ENCODE measurements at places on chromosomes 1 and 21.

DNA sequence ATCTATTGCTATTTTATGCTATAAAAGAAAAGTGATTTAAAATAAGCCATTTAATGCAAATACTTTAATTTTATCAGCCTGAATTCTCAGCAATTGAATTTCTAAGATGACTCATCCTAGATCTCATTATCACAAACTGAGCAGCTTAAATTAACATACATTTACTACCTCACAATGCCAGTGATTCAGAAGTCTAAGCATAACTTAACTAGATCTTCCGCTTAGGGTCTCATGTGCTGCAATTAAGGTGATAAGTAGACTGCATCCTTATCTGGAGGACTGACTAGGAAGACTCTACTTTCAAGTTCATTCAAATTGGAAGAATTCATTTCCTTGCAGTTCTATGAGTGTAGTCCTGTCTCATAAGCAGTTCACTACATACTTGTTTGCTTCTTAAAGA, 286.6 kb downstream of the COL11A1 start:
- no peak for DNase-seq

DNA sequence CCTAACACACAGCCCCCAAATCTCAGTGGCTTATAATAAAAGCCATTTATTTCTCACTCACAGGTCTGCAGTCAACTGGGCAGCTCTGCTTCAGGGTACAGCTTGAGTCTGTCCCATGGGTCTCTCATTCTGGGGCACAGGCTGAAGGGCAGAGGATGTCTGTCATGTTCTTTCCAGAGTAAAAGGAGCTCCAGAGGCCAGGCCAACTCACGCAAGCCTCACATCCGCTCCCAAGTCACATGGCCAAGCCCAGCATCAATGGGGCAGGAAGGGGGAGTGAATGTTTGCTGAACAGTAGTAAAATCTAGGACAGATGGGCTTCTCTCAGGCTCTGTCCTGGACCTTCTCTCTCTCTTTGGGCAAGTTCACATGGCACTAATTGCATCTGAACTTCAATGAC, 7.1 kb upstream of the SSBP3 start:
- peak; percentile 36 for DNase-seq

DNA sequence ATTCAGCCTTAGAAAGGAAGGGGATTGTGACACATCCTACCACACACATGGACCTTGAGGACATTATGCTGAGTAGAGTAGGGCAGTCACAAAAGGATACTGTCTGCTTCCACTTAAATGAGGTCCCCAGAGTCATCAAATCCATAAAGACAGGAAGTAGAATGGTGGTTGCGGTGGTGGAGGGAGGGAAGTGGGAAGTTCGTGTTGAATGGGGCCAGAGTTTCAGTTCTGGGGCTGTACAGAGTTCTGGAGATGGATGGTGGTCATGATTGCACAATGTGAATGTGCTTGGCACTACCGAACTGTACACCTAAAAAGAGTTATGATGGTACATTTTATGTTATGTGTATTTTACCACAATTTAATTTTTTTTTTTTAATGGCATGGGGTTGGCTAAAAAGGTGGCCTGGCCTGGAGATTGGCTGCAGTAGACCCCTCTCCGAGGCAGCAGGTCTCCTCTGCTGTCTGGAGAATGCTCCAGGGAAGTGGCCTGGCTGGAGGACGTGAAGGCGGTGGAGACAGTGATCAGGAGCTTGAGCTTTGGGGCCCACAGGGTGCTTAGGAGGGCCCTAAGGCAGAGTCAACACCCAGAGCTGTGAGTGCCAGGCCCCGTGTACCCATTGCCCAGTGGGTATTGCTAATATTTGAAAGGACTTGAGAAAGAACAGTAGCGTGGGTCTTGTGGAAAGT, 30.4 kb downstream of the IFNGR2 start:
- DNase-seq, result no peak

DNA sequence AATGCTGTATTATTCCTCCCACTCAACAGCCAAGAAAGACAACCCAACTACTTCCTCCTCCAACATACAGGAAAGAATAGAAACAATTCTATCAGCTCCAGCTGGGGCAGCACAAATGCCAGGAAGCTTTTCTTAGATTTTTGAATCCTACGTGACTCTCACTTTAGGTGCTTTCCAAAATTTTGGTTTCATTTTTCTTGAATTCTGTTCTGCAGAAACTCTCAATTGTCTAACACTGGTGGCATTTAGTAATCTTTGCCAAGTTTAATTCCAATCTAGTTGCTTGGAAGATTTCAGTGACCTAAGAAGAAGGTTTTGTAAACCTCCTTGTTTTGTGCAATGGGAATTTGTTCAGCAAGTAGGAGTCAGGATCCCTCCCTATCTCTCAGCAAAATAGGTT, 37.1 kb upstream of the DOCK7 start:
- DNase-seq, result no peak

DNA sequence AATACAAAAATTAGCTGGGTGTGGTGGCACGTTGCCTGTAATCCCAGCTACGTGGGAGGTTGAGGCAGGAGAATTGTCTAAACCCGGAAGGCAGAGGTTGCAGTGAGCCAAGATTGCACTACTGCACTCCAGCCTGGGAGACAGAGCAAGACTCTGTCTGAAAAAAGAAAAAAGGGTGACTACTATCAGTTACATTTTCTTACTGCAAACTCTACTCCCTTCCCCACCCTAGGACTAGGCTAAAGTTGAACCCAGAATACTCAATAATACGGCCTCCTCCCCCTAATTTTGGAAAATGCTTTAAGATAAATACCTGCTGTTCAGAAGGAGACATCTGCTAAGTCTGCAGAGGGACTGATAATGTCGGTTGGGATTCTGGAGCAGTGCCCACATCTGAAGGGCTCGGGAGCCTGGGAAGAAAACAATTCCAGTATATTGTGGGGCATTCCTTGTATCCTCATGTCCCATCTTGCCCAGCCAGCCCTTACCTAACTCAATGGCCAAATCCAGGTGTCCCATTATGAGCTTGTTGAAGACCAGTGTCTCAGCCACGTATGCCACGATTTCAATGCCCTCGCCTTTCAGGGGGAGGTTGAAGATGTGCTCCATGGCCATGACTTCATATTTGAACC, 89.7 kb downstream of the ADCY10 start:
- DNase-seq, result no peak

- DNase-seq, result no peak
These were observed 647 bp downstream of the TSEN15 start for GRCh38 chr1:184052194-184052559.

DNA sequence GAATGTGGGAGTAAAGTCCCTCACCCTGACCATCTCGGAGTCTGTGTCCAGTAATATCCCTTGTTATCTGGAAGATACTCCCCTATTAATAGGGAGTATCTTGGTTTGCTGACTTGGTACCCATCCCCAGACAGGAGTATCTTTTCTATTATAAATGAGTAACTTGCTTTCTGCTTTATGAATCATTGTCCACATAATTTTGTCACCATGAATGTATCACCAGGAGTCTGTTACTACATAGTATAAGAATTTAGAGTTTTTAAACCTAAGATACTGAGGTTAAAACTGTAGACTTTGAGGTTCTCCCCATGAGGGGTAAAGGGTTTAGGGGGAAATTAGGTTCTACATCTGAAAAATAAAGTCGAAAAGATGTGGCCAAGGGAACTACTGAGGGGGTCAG, 175.6 kb downstream of the FCRL5 start:
- no peak for DNase-seq

DNA sequence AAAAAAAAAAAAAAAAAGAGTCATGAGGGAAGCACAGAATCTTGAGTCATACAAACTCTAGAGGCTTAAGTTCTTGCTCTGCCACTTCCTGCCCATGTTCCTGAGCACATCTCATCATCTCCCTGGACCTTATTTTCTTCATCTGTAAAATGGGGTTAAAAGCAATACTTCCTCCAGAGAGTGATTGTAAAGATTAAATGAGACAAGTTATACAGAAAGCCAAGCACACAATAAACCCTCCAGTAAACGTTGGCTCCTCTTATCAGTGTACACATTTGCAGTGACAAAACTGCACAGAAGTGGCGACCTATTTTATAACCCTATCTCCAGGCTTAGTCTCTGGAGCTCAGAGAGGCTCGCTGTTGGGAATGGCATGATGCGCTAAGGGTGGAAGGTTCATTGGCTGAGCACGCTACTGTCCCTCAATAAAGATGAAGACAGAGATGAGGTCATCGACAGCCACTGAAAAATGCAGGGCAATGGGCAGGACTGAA, 82.1 kb downstream of the RRAGC start:
- DNase-seq, result no peak

DNA sequence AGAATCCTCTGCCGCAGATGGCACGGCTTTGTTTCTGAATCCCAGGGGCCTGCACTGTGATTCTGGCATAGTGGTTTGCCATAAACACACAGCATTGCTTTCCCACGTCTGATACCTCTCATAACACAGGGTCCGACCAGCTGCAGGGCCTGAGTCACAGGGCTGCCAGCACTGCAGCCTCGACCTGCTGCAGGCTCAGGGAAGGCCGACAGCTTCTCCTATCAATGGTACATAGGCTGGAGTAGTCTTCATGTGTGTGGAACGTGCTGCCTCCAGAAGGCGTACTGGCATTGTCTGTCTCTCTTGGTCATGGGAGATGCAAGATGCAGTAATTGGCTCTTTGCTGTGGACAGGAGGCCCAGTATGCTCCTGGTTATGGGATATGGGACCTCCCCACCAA, 53.5 kb upstream of the PDE9A start:
- DNase-seq, result no peak

DNA sequence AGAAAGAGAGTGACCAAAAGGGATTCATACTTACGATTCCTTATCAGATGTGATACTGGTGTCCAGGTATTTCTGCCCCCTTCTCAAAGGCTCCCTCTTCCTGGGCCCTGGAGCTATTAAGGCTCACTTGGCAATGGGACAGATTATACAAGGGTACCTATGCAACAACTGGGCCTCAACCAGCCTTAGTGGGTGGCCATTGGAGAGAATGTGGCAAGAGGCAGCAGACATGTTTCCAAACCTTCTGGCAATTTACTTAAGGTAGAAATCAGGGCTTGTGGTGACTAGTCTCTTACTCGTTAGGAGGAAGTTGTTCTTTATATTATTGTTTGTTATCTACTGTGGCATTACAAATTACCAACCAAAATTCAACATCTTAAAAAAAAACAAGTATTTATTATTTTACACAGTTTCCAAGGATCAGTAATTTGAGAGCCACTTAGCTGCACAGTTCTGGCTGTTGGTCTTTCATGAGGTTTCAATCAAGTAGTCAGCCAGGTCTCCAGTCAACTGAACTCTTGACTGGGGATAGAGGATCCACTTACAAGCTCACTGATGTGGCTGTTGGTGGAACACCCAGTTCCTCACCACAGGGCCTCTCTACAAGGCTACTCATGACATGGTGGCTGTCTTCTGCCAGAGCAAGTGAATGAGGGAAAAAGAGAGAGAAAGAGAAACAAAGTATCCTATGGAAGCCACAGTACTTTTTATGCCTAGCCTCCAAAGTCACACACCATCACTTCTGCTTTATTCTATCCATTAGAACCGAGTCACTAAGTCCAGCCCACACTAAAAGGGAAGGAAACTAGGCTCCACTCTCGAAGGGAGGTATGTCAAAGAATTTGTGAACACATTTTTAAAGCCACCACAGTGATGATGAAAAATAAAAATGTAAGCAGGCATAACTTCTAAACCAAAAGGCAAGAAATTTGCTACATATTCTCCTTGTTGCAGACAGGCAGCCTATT, 10.7 kb downstream of the ZNF648 start:
- DNase-seq, result no peak

GRCh38 chr1:7519181-7519860, 251.8 kb upstream of the VAMP3 start:
- no peak for DNase-seq

GRCh38 chr1:206969090-206969489, 1.2 kb downstream of the FCAMR start:
- DNase-seq, result no peak

GRCh38 chr21:25179116-25179515, 428.2 kb downstream of the MRPL39 start:
- no peak for DNase-seq

DNA sequence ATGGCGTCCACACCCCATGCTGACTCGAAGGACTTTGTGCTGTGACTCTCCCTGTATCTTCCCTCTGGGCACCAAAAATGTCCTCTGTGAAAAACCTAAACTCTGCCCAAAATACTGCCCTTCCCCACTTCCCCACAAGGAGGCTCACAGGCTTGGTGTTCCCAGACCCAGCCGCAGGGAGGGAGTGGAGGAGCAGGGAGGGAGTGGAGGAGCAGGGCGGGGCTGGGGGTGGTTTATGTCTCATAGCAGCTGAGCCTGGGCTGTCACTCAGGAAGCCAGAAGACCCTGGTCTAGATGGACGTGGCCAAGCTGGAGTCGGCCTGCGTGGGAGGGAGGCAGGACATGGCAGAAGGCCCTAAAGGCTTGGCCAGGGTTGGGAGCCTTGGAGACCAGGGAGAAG, 461.7 kb downstream of the PTPRU start:
- no peak for DNase-seq

- no peak for DNase-seq
These were observed at the start of gene FCRL5 for GRCh38 chr1:157551694-157552693. Gene FCRL5, minus strand, starts transcription at chr1:157552515. Its CDS starts 153 bp downstream, at chr1:157552362.

DNA sequence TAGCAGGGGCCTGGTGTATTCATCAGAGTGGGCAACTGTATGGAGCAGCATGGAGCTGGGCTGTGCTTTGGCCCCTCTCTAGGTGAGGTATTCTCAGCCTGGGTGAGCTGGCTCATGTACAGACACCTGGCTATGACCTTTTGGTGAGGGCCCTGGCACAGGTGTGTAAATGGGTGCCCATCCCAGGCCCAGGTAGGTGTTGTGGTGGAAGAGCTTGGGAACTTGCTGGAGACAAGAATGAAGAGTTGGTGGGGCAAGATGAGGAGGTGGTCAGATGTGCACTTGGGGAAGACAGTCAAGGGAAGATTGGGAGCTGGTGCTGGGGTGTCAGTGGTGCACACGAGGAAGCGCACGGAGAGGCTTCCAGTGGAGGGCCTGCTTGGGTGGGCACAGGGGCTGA, 95.5 kb downstream of the TRIM11 start:
- no peak for DNase-seq

DNA sequence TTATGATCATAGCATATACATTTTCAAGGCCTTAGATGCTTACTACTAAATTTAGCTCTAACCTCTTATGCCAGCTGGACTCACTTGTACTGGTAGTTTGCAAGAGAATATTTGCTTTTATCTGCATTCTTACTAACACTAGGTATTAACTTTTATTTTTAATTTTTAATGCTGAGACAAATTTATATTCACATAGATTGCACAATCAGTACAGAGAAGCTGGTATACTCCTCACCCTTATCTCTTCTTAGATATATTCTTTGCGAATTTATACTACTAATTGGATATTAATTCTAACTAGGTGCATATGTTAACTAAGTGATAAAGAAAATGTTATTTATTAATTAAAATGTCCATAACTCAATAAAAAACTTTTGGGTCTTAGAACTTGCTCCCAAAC, 561.8 kb upstream of the PRMT6 start:
- no peak for DNase-seq

GRCh38 chr1:77484334-77484733, 198.1 kb downstream of the ZZZ3 start:
- no peak for DNase-seq

GRCh38 chr1:220139966-220140365, 46.0 kb downstream of the IARS2 start:
- no peak for DNase-seq

- DNase-seq, result no peak
These were observed 51.9 kb downstream of the LDLRAD2 start for GRCh38 chr1:21863981-21864380.
